ENCODE measurements at places on chromosomes 5 and 9.

DNA sequence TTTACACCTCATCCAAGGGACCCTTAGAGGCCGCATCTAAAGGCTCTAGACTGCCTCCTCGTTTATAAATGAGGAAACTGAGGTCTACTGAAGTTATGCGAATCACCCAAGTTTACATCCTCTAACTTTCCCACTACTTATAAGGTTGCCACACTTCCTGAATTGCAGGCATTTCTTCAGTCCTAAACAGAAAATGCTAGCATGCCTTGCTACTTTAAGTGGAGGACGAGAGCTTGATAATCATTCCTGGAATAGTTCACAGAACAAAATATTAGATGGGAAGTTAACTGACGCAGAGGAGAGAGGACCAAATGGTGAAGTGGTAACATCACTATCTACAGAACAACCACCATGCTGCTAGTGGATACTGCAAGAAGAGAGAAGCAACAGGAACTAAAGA lies 85.8 kb downstream of the GNAQ start:
- no peak for DNase-seq

DNA sequence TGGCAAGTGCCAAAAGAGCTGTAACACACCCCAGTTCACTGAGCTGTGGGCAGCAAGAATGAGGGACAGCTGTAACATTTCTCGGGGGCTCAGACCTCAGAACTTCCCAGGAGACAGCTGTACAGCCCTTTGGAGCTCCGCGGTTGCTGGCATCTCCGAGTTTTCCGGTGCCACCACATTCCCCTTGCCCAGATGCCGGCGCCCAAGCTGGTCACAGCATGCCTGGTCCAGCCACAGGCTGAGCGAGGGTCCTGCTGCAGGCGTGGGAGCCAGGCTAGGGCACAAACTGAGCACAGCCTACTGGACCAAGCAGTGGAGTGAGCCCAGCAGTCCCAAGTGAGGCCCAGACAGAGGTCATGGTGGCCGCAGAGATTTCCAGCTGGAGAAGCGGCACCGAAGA lies 797.7 kb upstream of the EDIL3 start:
- DNase-seq, result no peak

DNA sequence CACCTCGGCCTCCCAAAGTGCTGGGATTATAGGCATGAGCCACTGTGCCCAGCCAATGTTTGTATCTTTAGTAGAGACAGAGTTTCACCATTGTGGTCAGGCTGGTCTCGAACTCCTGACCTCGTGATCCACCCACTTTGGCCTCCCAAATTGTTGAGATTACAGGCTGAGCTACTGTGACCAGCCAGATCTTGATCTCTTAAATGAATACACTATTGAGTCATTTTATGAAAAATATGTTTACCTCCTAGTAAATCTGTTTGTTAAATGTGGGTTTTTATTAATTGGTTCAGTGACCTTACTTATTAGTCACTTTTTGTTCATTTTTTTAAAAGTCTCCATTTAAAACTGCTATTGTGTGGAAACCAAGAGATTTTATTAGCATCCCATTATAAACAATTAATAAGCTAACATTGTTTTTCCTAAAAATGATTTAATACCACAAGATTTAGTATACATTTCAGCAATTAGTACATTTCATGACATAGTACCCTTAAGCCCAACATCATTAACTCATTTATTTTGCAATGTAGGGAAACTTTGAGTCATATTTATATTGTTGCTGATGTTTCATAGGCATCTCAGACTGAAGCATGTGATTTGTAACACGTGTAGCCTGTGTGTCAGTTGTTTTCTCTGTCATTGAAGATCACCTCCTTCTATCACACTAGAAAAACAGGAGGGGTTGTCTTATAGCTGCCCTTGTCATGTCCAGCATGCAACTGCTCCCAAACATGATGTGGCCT lies 261.2 kb downstream of the TAF11L14 start:
- no peak for DNase-seq

GRCh38 chr5:52694648-52695047 lies 93.1 kb upstream of the ITGA1 start:
- no peak for DNase-seq

GRCh38 chr5:82754759-82755158 lies 322.4 kb downstream of the TMEM167A start:
- DNase-seq, result no peak

DNA sequence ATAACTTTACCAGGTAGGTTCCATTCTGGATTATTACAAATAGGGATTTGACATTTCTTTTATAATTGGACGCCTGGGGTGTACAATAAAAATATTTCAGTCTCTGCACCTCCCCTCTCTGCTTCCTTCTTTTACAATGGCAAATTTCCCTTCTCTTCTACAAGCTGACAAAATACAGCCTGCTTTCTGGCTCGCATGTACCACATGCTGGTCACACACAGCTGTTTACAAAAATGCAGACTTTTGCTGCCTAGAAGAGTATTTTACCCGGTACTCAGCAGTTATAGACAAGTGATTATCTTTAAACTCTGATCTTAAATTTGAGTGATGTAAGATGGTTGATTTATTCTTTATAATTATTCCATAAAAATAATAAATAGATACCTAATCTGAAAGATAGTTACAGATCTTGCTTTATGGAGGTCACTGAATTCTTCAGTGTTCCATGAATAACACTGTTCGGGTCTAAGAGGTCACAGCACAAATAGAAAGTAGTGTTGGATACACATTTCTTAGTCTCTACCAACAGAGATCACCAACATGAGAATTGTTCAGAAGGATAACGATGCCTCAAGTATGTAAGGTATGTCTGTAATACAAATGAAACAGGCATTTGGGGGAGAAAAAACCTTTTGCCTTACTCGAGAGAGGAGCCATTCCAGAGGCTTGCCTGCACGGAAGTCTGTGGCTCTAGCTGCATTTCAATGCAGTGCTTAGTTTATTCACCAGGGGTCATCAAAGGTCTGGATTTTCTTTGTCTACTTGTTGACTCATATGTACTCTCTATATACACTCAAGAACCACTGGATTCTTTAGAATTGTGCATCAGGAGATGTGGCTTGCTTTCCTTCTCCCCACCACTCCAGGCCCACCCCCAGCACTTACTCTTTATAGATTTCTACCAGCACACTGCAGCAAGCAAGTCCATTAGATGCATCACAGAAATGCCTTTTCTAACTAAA lies 206.6 kb upstream of the RFX3 start:
- no peak for DNase-seq

DNA sequence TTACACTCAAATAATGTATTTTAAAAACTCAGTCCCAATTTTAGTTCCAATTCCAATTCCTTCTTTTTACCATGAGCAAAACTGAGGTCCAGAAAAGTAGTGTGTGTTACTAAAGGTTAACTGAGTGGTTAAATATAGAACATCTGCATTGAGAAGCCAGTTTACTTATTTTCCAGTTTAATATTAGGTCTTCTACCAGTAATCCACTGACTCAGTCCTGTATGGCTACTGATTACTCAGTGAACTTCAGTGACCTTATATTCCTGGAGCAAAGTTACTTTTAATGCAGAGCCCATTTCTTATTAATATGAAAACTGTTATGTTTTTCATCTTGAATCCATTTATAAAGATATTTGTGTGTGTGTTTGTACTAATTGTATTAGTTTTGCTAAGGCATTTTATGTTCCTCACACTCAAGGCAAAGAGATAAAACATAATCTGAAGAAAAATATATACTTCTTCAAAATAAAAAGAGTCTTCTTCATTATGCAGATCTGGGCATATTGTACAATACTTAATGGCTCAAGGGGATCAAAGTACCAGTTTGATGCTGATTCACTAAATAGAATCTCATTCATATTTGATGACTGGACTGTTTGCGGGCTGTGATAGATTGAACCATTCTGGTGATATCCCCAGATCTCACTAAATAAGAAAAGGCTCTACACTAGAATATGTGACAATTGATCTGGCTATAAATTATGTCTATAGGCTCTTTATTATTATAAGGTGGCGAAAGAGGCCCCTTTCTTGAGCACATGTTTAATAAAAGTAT lies 60.8 kb downstream of the DMXL1 start:
- no peak for DNase-seq

GRCh38 chr9:35759795-35760194 lies 5.7 kb upstream of the MSMP start:
- no peak for DNase-seq

- DNase-seq, result no peak
Measured at GRCh38 chr9:134820901-134821300, 59.7 kb upstream of the FCN2 start.

DNA sequence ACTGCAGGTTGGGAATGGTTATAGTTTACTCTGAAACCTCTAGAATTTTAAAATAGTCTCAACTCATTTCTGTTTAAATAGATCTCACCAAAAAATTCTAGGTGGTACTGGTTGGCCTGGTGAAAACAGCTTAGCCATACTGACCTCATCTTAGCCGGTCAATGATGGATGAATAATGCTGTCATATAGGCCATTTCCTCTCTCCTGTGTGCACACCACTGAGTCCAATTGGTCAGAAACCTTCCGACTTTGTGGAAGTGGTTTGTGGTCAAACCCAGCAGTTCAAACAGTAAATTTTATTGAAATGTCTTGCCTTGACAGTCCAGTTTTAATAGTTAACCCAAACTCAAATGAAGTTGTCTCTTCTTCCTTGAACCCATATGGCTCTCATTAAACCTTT lies 98.6 kb downstream of the GIN1 start:
- DNase-seq, result no peak

DNA sequence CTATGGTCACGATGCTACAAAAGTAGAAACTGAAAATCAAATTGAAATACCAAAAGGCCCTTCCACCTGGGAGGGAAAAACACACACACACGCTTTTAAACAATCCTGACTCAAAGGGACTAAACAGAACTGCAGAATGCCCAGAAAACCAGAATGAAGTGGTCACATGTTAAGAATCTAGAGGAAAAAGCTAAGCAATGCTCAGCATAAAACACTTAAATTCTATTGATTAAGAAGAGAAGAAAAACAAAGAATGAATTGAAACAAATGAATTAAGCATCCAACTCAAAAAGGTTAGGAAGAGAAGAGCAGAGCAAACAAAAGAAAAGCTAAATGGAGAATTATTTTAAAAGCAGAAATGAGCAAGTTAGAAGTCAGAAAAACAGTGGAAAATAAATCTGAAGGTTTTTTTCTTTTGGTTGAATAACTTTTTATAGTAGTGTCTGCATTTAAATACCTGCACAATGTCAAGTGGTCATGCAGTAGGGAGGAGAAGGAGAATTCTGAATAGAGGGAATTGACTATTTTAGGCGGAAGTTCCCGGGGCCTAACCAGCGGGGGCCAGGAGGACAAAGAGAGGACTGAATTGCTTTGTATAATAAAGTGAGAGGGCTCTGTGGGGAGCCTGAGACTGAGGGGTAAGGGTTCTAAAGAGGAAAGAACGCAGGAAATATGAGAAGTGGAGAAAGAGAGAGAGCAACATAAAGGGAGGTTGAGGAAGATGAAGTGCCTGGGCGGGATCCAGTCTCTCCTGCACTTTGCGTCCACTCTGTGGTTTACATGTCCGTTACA lies 146.8 kb downstream of the ATPSCKMT start:
- no peak for DNase-seq

DNA sequence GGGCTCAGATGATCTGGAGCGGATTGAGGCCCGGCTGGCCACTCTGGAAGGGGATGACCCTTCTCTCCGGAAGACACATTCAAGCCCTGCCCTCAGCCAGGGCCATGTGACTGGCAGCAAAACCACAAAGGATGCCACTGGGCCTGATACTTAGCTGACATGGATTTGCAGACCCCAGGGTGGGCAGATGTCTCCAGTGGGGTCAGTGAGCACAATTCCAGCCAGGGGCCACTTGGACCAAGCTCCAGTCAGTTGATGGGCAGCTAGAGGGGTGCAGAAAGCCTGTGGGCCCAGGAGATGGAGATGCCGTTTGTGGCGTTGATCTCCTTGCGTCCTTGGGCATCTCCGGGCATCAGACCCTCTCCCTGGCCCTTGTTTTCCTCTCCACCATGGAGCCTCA lies 46.7 kb downstream of the PSD2 start:
- no peak for DNase-seq

DNA sequence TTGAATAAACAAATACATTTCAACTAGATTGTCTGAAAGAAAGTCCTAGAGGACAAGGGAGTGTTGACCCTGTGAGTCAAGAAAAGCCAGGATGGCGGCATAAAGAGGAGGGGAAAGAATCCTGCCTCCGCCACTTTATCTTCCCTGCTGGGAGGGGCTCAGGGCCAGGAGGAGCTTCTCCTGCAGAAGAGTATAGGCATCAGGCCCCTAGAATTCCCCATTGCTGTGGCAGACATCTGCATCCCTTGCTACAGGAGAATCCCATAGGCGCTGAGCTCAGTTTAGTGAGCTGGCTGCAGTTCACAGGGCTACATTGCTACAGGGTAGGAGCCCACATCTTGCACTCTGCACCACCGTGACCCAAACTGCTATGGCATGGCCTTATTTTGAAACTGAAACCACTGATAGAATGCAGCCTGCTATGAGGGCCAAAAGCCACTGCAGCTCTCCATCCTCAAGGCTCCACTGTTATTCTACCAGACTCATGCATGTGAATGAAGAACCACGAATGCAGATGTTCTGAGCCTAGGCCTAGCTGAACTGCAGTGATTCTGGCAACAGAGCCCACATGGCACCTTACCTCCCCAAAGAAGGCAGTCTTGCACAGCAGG lies 941.4 kb upstream of the CTNND2 start:
- DNase-seq, result no peak
